ENCODE measurements at places on chromosomes 11 and 22. TPM values are rescaled to one million over a fixed set of nuclear protein-coding genes. Genes with fewer than 3 reads are reported as not detected.

GRCh38 chr22:27318516-27318915, 483.0 kb downstream of the MN1 start:
- no peak for DNase-seq

- DNase-seq: no peak
Measured at GRCh38 chr11:128568166-128568778, 19.1 kb downstream of the ETS1 start.

GRCh38 chr11:57566905-57567514, 462 bp downstream of the UBE2L6 start:
- DNase-seq: no peak

- no peak for DNase-seq
Measured at GRCh38 chr11:124763156-124763947, 1.3 kb upstream of the ESAM start.

- DNase-seq: no peak
Measured at GRCh38 chr11:115869780-115870431, 365.7 kb upstream of the CADM1 start.

DNA sequence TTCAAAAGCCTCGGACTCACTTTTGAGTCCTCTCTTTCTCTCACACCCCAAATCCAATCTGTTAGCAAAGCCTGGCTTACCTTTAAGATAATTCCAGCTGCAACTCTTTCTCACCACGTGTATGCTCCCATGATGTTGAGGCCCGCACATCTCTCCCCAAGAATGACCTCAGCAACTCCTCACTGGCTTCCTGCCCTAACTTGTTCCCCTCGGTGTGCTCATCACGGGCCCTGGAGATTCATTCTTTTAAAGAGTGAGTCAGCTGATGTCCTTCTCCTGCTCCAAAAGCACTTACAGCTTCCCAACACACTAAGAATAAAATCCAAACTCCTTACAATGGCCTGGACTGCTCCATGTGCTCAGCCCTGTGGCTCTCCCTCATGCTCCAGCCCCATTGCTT, 1041.3 kb downstream of the OPCML start:
- no peak for DNase-seq

DNA sequence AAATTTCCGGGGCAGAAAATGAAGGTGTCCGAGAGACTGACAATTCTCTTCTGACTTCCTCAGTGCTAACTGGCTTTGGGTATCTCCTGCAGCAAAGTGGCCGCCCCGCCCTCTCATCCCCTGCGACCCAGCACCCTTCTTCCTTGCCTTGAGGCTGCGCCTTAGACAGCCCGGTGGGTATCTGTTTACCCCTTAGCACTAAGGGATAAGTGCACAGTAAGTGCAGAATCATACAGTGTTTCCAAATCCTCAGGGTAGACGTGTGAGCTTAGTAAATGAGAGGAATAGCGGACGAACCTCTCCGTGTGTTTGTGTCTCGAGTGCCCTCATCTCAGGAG, 368 bp upstream of the CHORDC1 start:
- no peak for DNase-seq

GRCh38 chr11:116893906-116894305, 56.5 kb upstream of the APOA1 start:
- DNase-seq: no peak

DNA sequence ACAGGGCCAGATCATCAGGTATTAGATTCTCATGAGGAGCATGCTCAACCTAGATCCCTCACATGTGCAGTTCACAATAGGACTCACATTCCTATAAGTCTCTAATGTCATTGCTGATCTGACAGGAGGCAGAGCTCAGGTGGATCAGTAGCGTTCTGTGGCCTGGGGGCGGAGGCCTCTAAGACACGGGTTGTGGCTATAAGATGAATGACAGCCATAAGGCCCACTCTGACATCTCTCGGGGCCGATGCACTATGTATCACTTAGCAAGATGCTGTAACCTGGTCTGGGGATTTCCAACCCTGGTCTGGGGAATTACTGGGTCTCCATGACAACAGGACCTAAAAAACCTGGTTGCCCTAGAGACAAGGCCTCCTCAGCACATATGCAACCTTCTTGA, 932.7 kb downstream of the TBC1D22A start:
- peak; percentile 50 for DNase-seq

- no peak for DNase-seq
Measured at GRCh38 chr11:131807876-131808275, 437.5 kb downstream of the NTM start.

DNA sequence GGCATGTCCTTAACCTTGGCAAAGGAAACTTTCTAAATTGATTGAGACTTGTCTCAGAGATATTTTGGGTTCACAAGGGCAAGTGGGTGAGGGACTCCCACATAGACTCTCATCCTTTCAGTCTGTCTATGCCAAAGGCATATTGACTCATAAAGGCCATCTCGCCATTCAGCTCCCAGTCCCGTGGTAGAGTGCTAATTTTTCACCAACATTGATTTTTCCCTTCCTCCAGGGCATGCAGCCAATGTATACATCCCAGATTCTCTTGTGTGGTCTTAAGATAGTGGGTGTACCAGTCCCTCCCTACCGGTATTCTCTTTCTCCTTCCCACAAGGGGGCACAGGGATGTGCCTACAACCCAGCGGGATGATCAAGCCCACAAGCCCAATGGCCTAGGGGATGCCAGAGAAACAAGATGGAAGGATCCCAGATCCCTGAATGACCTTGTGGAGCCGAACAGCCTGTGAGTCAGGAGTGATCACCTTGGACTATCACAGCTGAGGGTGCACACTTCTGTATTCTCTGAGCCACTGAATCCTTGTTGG, 7.9 kb downstream of the C11orf96 start:
- DNase-seq: no peak

- DNase-seq: peak; percentile 62
Measured at GRCh38 chr11:2940147-2940920, 11.1 kb upstream of the PHLDA2 start.

DNA sequence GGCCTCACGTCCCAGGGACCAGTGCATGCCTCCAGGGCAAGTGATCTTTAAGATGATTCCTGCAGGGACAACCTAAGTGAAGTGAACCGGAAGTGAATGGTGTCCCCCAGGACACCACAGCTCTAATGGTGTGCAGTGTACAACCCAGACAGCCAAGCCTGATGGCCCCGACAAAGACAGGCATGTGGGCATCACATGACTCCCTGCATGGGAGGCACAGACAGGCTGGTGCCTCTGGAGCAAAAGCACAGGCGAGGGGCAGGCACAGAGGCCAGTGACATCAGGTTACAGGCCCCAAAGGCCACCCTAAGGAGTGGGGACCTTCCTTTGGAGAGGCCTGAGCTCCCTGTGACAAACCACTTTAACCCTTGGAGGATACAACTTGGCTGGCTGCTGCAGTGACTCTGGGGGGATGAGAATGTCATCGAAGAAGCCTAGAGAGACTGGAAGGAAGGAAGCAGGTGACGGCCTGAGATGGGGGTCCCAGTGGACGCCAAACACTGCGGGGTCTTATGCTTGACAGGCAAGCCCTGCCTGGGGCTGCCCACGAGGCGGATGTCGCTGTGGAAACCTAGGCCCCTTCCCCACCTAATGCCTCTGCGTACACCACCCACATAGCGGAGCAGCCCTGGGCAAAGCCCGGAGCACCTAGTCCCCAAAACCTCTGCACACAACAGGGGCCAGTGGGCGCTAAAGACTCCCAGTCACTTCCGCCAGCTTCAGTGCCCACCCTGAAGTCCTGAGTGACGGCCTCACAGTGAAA, 12.4 kb downstream of the POLR3H start:
- DNase-seq: no peak

GRCh38 chr22:34430386-34430785, 510.1 kb upstream of the LARGE1 start:
- DNase-seq: no peak

- peak; percentile 83 for DNase-seq
Measured at GRCh38 chr22:28829358-28830181, 29.2 kb upstream of the XBP1 start.

DNA sequence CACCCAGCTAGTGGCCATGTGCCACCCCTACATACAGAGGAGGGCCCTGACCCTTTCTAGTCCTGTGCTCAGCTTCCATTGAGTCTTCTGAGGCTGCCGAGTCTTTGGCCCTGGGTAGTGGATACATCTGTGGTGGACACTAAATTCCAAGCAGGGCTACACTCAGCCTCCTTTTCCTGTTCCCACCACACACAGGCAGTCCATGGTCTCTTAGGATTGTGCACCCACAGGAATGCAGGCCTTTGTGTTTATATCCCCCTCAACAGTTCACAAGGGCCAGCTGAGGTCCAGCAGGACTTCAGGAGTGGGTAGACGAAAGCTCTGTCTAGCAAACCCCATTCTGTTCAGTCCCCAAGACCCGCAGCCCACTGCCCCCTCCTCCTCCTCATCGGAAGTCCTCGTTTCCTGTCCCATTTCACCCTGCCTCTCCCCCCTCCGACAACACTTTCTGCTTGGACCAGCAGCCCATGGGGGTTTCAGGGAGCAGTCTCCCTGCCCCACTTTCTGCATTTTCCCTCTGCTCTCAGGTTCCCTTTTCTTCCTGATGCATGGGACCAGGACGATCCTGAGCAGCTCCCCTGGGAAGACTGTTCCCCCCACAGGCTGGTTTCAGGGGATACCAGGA, 91.8 kb downstream of the SWAP70 start:
- no peak for DNase-seq

- no peak for DNase-seq
Measured at GRCh38 chr22:26127556-26127955, 41.7 kb upstream of the SEZ6L start.

DNA sequence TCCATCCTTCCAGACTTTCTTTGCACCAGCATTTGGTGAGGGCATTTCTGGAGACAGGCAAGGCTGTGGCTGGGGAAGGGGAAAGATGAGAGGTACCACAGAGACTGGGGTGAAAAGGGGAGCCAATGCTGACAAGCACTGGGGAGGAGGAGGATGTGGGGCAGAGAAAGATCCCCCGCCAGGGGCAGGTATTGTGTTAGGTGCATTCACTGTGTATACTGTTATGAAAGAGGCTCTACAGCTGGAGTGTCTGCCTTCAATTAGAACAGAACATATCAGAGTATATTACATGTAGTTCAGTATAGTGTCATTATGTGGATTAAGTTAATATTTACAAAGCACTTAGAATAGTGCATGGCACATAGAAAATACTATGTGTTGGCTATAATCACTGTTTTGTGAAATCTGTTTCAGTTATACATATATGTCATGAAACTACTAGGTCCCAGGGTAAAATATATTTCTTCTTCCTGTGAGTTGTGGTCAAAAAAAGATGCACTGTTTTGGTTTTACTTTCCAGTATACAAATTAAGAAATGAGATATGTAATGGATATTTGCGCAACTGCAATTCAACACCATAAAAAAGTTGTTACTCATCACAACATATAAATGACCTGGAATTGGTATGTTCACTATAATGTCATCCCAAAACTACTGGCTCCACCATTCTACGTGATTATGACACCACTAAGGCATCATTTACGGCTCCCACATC, 8.4 kb downstream of the MSANTD2 start:
- DNase-seq: no peak

DNA sequence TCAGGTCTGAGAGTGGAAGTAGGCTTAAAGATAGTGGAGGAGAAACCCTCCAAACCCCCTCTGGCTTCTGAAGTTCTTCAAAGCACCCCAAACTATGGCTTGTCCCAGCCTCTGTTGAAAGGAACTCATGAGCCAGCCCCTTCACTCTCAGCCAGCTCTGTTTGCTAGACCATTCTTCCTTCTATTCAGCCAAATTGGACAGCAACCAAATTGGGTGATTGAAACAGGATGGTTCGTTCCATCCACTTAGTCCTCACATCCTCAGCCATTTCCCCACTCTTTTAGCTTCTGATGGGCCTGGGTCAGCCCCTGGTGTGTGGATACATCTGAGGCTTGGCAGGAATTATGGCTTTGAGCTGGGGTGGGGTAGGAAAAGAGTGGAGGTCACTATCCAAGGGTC, 4.5 kb downstream of the HTR3A start:
- no peak for DNase-seq

DNA sequence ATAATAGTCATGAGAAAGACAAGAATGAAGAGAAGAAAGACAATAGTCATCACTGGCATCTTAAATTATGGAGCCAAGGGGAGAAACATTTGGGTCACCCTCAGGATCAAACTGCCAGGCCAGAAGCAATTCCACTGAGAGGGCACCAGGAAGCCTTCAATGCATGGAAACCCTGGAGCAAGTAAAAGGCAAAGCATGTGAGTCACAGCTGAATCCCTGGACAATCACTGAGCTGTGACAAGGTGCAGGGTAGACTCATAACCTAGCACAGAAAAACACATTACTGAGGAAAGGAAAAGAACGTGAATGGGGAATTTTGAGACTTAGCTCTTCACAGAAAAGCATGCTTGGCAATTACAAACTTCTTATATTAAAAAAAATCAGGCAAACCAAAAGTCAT, 1.6 kb downstream of the KCNJ1 start:
- no peak for DNase-seq

DNA sequence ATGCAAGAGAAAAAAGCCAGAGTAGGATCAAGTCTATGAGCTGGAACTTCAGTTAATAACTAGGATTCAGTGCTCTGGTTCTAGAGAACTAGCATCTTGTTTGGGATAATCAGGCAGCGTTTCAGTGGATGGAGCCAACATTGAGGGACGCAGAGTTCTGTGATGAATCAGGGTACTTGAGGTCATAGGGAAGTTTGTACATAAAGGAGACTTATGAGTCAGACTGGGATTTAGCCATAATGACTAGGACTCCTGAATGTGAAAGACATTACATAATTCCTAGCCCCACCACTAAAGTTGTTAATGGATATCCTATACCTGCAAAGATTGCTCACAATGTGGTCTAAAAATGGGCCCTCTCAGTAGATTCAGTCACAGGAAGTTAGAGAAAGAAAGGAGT, 6.8 kb downstream of the SLN start:
- DNase-seq: no peak

DNA sequence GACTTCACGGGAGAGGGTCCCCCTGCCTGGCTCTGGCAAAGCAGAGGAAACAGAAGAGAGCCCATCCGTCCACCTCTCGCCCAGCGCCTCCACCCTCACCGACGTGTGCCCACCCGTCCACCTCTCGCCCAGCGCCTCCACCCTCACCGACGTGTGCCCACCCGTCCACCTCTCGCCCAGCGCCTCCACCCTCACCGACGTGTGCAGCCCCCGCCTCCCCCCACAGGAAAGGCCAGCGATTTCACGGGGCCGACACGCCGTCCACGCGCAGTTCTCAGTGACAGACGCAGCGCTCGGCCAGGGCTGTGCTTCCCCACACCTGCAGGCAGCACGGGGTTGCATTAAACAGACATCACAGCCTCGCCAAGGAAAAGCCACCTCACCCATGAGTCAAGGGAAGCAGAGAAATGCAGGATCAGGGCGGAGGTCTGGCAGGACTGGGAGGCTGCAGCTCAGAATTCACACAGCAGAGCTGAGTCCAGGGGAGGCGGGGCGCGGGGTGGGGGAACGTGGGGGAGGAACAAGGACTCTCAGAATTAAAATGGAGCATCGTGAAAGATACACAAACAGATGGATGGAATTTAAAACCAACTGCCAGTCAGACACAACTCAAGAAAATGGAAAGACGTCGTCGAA, 377.7 kb downstream of the BRD1 start:
- no peak for DNase-seq

GRCh38 chr11:18203723-18204122, 31.1 kb downstream of the MRGPRX4 start:
- DNase-seq: no peak

The SEC14L2 gene
- 0.89 TPM for total RNA-seq

The MYOD1 gene
- not detected for total RNA-seq

The P2RY2 gene
- total RNA-seq: 9.5 TPM

The OR10A4 gene
- not detected for total RNA-seq

The SAA4 gene
- total RNA-seq: not detected

The PIWIL4 gene
- 3.2 TPM for total RNA-seq

The SCUBE1 gene
- total RNA-seq: 0.16 TPM

The FLRT1 gene
- 0.67 TPM for total RNA-seq

The OR8D4 gene
- not detected for total RNA-seq

The ELMOD1 gene
- 10.4 TPM for total RNA-seq

The CADM1 gene
- total RNA-seq: 33.9 TPM

The P2RY6 gene
- 0.19 TPM for total RNA-seq

The PTPRCAP gene
- total RNA-seq: 2.8 TPM

The SERPINH1 gene
- total RNA-seq: 114 TPM

Measured in right atrium auricular region (tissue), 2 donors.